ENCODE measurements at places on chromosomes 13 and 19. TPM values are rescaled to one million over a fixed set of nuclear protein-coding genes. Genes with fewer than 3 reads are reported as not detected.

Gene PINLYP
- total RNA-seq: 1.3 TPM

Gene MAP4K1
- total RNA-seq: 130 TPM

GRCh38 chr19:45887200-45887710 is 1.3 kb upstream of the IRF2BP1 start:
- no peak for DNase-seq

Gene MYADM
- 12.0 TPM for total RNA-seq

DNA sequence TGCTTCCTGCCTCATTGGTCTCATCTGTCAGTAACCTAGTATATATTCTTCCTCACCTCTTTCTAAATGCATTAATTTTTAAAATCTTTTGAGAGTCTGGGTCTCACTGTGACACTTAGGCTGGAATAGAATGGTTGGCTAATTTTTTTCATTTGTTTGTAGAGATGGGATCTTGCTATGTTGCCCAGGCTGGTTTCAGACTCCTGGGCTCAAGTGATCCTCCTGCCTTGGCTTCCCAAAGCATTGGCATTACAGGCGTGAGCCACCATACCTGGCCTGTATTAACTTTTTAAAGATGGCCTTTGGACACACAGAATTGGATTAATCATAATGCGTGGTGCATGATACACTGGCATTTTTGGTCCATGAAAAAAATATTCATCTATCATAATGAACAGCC is 29.9 kb downstream of the SIPA1L3 start:
- DNase-seq: no peak

Gene KASH5
- 0.24 TPM for total RNA-seq

Gene FGF9
- 0.54 TPM for total RNA-seq

DNA sequence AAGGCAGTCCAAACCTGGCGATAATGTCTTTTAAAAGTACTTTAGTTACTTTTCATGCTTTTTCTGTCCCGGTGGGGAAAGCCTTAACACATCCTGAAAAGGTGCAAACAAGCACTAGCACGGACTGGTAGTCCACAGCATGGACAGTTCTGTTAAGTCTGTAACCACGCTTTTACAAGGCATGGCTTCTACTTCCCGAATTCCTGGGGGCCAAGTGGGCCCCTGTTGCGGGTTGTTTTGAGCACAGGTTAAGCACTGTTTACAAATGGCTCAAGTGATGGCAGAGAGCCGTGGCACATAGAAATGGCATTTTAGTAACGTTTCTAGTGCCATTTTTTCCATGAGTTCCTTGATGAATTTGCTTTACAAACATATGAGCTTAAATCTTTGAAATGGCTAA is 37.6 kb downstream of the ZNF493 start:
- no peak for DNase-seq

DNA sequence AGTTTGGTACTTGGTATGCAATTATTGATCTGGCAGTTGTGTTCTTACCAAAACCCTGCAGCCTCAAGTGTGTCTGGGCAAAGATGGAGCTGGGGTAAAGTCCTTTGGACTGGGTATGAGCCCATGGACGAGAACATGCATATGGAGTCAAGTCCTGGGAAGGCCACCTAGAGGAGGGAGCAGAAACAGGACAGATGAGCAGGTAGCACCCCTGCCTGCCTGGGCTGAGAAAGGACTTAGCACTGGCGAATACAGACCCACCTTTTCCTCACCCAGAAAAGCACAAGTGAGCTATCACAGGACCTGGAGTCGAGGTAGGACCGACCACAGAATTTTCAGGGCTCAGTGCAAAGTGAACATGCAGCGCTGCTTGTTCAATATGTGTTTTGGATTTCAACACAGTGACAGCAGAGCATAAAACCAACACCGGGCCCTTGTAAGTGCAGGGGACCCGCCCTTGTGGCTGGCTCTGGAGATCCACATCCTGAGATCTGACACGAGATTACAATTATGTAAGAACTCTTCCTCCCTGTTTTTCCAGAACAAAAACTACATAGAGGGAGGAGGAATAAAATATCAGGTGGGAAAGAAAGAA is 25.9 kb downstream of the IGFL2 start:
- no peak for DNase-seq

GRCh38 chr19:39543477-39543857 is 3.5 kb upstream of the EID2 start:
- no peak for DNase-seq

GRCh38 chr19:18717601-18718000 is 34.1 kb downstream of the CRTC1 start:
- DNase-seq: no peak

DNA sequence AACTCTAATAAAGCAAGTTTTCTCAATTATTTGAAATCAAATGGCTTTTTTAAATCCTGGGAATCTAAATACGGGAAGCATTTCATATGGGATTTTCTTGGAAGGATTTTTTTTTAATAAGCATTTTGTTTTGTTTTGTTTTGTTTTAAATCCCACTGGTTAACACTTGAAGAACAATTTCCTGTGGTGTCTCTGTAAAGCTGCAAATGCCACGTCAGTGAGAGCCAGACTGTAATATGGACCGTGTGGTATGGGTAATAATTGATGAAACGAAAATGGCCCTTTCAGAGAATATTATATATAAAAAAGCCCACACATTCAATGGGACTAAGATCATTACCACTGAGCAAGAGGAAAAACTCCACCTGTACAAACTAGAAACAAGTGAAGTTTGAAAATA is 33.9 kb upstream of the MIR17HG start:
- no peak for DNase-seq

Gene OXGR1
- total RNA-seq: not detected

Gene ZNF841
- total RNA-seq: 8.4 TPM
